ENCODE measurements at places on chromosomes 5 and 9.

- no peak for DNase-seq
Observed at GRCh38 chr5:143515829-143516228, 112.3 kb upstream of the NR3C1 start.

DNA sequence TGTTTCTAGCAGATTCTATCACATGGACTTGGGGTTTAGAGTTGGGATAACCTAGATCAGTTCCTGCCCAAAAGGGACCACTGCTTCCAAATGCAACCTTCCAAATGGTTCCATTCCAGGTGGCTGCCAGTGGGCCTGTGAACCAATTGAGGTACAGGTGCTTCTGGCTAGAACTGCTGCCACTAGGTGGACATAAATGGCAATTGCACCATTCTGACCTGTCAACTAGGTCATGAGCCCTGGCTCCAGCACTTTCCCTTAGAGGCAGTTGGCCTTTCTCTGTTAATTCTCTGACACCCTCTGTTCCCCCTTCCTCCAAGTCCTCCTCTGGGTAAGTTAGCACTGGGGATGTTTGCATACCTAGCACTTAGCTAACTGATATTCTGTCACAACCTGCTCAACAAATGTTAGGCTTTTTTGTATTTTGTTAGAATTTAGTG lies 16.6 kb upstream of the HEMGN start:
- DNase-seq = no peak

DNA sequence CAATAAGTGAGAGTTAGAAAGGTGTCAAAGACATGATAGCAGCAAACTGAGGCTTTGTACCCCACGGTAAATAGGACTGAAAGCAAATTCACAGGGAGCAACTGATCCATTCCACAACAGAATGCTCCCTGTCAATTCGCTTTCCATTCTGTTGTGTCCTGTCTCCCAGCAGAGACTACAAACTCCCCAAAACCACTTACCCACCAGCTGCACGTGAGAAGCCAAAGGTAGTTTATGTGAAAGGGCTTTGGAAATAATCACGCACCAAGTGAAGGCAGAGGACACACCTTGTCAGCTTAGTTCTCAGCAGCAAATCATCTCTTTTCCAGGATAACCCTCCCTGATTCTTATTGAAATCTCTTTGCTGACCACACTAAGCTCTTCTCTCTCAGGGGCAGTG lies 46.6 kb upstream of the IL17B start:
- DNase-seq = no peak

DNA sequence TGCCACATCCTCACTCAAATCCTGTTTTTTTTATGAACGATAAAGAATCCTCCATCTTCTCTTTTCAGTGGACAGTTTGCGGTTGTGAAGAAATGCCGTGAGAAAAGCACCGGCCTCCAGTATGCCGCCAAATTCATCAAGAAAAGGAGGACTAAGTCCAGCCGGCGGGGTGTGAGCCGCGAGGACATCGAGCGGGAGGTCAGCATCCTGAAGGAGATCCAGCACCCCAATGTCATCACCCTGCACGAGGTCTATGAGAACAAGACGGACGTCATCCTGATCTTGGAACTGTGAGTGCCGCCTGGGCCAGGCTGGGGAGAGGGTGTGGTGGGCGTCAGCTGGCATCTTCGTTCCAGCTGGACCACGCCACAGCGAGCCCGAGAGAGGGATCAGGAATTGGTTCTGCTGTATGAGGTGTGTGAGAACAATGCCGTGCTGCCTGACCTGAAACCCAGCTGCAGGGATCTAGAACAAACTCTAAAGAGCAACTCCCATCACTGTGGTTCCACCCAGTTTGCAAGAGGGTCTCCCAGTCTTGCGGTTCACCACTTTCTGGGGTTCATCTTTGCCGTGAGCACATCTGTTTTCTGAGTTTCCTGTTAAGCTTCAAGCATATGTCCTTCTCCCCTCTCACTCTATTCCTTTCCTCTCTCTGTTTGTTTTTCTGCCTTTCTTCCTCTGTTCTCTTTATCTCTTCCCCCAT lies 107.4 kb downstream of the DAPK1 start:
- no peak for DNase-seq

- DNase-seq = no peak
Observed at GRCh38 chr5:153784277-153784676, 254.4 kb downstream of the FAM114A2 start.

DNA sequence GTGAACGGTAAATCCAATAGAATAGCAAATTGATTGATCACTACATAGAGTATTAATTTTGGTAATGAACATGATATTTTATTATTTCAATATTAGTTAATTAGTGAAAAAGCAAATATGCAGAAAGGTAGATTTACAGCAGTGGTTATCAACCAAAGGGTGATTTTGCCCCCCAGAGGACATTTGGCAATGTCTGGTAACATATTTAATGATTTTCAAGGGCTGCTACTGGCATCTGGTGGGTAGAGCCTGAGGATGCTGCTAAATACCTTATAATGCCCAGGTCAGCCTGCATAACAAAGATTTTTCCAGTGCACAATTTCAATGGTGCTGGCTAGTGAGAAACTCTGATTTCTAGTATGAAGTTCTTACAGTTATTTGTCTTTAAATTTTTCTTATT lies 1313.7 kb downstream of the PTPRD start:
- no peak for DNase-seq

DNA sequence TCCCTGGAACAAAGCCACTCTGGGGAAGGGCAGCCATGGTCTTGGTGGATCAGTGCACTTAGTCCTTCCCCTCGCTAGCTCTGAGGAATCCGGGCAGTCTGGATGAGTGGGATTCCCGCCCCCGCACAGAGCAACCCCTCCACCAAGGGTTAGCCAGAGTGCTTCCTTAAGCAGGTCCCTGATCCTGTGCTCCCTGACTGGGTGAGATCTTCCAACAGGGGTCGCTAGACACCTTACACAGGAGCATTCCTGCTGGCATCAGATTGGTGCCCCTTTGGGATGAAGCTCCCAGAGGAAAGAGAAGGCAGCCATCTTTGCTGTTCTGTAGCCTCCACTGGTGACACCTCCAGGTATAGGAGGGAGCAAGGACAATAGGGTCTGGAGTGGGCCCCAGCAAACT lies 228.8 kb downstream of the AP3B1 start:
- DNase-seq = no peak

GRCh38 chr5:40217553-40217952 lies 462.2 kb upstream of the PTGER4 start:
- DNase-seq = no peak
